Activated T-helper 1 cell treated with anti-CD3 and anti-CD28 coated beads, Interleukin-2, amount 50 U/mL, for 16 hours (primary cell): ENCODE measurements at places on chromosomes 5 and 9.

- no peak for DNase-seq
These were observed 127.7 kb upstream of the C9orf72 start for GRCh38 chr9:27701016-27701415.

DNA sequence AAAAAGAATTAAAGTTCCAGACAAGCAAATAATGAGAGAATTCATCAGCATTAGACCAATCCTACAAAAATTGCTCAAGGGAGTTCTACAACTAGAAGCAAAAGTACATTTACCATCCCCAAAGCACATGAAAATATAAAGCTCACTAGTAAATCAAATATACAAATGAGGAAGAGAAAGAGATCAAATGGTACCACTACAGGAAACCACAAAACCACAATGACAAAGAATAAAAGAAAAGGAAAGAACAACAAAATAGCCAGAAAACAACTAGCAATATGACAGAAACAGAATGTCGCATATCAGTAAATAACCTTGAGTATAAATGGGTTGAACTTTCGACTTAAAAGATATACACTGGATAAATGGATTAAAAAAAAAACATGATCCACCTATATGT is 739.0 kb downstream of the DTWD2 start:
- DNase-seq: no peak

DNA sequence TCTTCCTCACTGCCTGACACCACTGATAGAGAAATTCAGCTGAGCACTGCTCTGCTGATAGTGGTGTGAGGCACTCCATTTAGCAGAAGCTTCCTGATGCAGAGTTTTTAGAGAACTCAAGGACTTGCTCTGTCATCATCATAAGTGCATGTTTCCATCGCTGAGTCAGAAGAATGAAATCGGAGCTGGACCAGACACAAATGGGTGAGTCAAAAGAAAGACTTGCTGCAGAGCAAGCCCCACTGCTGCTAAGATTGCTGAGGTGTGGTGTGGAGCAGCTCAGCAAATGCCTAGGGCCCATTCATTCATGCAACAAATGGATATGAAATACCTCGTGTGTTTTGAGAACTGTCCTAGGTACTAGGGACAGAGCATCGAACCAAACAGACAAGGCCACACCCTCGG is 410.2 kb upstream of the SLC30A5 start:
- DNase-seq: no peak

- no peak for DNase-seq
These were observed 274.9 kb downstream of the ARHGAP26 start for GRCh38 chr5:143045062-143045461.

- DNase-seq: no peak
These were observed 97.3 kb upstream of the IQGAP2 start for GRCh38 chr5:76305775-76306174.
